Naive thymus-derived CD8-positive, alpha-beta T cell (primary cell): ENCODE measurements at places on chromosomes 4 and X.

DNA sequence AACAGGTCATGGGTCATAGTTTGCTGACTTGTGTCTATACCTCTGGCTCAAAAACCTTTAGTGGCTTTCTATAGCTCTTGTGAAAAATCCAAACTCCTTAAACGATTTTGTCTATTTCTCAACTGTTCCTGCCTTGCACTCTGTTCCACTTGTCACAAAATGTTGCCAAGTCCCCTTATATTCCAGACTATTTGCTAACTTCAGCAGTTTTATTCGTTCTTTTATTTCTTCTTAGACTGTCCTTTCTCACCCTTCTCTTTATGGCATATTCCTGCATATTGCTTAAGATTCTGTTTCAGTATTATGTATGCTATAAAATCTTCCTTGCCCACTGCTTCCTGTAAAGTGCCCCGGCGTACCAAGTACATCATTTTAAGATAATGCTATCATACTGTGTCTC is 80.8 kb downstream of the RAB28 start:
- DNase-seq, result no peak

GRCh38 chr4:173498023-173498422 is 32.0 kb downstream of the HAND2 start:
- no peak for DNase-seq

DNA sequence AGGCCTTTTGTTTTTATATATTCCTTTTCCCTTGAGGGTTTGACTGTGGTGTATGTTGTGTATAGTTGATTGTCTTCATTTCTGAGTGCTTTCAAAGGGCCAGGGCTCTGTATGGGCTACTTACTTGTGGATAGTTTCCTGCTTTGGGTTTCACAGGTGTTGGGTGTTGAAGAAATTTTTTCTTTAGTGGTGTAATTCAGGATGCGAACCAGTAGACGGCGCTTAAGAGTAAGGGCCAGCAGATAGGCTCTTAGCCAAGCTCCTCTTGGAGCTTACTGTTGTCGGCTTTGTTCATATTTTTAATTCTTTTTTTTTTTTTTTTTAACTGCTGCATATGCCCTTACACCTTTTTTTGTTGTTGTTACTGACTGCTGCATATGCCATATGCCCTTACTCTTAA is 276.3 kb upstream of the GALNT7 start:
- DNase-seq, result no peak

DNA sequence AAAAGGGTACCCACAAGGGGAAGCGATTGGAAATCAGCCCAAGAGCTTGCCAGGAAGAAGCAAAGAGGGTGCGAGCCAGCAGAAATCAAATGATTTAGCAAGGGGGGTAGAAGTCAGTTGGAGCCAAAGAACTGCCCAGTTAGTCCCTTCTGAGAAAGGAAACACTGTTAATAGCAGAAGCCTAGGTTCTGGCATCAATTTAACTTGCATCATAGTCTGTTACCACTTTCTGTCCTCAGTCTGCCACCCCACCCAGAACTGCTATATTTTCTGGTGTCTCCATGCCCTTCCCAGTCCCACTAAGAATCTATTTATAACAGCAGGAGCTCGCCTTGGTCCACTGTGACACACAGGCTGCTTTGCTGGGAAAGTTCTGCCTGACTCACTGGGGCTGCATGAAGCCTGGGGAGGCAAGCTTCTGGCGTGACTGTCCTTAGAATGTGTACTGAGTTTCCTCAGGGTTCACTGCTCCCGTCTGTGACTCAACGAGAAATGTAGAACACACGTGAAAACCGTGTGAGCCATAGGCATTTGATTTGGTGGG is 157.8 kb upstream of the TTC29 start:
- DNase-seq, result no peak

GRCh38 chrX:85903692-85904471 is 143.5 kb downstream of the CHM start:
- DNase-seq, result no peak

DNA sequence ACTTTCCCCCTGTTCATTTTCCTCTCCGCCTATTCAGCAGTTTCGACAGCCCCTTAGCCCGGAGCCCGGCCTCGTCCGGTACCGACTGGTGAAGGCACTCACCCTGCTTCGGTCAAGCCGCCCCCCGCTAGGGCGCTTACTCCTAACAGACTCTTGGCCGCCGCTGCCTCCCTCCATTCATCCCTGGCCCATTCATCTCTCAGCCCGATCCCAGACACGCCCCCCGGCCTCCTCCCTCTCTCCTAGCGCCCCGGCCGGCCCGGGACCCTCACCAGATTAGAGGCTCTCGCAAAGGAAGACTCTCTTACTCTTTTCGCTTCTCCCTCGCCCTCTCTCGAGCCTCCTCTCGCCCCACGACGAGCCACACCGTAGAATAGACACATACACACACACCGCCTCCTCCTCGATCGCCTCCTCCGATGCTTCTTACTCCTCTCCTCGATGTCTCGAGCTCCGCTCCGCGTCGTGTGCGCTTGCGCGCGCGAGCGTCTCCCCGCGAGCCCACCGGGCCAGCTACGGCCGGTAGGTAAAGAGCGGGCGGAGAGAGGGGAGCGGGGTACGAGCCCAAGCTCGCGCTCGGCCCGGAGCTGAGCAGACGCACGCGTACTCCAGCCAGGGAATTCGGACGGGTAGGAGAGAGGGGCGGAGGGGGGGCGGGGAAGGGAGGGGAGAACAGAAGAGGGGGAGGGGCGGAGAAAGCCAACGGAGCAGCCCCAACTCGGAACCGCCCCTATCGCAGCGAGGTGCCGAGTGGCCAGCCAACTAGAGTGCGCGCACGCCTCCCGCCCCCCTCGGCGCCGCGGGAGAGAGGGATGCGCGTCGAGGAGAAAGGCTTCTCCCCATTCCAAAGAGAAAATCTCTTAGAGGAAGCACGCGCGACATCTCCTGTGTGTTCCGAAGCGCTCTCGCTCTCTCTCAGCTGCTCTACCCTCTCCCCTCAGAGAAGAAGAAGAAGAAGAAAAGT is at the start of gene WNK3:
TSS of gene WNK3 (minus strand) at position 633 of the 964 bp plus-strand sequence.
- peak; percentile 68 for DNase-seq

DNA sequence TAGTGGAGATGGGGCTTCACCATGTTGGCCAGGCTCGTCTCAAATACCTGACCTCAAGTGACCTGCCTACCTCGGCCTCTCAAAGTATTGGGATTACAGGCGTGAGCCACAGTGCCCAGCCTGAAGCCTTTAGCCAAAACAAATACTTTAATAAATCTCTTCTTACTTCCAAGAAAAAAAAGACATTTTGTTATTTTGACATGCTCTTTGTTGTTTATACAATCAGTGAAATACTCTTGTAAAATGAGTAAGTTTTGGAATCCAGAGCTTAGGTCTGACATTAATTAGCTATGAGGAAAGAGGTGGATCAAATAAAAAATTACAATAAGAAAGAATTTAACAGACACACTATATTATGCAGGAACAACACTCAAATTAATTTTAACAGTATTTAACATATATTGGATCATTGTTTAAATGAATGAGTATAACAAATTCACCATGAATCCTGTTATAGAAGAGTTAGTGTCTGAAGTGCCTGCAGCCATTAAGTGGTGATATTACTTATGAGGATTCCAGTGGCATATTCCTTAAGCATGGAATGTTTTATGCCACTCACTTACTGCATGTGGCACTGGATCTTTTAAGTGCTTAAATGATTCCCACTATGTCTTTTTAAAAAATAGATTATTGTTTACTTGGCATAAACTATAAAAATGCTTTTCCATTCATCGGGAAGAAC is 260.1 kb upstream of the GIMD1 start:
- no peak for DNase-seq

- DNase-seq, result no peak
These were observed 58.7 kb downstream of the UGT2A3 start for GRCh38 chr4:68892861-68893260.

DNA sequence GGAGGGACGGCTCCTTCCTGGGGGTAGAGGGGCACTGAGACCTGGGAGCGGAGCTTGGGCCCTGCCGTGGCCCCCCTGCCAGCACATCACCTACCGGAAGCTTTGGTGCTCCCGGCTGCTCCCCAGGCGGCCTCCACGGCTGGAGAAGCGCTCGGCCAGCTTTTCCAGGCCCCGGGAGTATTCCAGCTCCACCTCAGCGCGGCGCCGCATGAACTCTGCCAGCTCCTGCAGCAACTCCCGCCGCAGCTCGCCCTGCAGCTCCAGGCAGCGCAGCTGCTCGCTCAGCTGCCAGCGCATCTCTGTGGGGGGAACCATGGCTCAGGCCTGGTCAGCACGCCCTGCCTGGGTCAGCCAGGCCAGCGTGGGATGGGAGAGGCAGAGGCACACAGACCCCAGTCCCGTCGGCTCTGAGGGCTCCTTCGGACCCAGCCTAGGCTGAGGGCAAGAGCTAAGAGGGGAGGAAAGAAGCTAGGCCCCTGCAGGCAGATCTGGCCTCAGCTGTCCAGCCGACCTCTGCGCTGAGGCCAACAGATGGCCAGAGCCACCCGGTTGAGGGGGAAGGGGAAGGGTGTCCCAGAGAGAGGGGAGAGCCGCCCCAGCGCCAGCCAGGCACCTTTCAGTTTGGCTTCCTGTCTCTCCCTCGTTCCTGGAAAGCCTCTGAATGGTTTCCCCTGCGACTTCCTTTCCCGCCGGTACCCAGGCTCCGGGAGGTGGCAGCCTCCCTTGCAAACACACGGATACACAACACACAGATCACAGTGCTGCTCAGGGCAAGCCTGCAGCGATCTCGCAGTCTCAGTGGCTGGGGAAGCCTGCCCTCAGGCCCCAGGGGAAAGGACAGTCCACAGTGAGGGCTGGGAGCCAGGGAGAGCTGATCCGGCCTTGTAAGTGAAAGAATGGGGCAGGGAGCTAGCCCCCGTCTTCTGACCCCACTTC is 4.3 kb downstream of the ARHGAP4 start:
- no peak for DNase-seq

- no peak for DNase-seq
These were observed 432.1 kb upstream of the NR3C2 start for GRCh38 chr4:148874331-148874730.

DNA sequence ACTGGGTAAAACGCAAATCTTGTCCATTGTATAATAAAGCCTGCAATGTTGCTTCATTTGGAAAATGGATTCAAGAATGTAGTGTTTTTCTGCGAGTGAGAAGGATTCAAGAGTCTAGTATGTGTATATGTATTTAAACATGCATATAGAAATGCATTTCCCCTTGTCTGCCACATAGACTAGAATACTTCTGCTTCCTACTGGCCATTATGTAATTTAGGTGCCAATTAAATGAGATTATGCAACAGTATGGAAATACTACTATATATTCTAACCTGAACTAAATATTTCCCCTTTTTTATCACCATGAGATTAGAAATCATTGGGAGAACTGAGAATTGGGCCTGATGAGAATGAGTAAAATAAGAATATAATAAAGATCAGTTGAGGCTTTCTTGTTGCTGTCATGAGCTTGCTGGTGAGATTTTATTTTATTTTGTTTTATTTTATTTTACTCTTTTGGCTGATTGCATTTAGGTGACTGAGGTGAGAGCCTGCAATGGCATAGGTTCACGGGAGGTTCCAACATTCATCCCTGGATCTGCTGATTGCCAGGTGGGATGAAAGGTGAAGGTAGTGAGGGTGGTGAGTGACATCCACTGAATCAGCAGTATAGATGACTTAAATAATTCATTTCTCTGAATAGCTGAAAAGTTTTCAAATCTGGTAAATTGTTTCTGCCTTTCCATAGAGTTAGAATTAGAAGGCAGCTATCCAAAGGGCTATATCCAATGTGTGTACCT is 95.6 kb upstream of the SLC4A4 start:
- DNase-seq, result no peak

DNA sequence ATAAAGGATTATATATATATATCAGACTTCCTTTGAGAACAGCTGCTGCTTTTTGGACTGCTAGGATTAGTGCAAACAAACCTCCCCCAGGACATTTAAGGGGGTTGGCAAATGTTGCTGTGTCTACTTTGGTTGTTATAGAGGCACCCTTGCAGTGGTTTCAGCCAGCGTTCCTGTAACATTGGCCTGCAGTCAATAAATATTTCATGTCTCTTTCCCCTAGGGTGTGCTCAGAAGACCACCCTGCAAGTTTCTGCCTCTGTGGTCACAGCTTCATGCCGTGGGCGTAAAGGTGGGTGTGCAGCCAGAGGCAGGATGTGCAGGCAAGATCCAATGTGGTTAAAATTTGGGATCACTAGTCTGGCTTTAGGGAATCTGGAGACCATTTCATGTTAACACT is 28.9 kb downstream of the FGF5 start:
- DNase-seq, result no peak

GRCh38 chr4:137702512-137702911 is 170.2 kb upstream of the PCDH18 start:
- no peak for DNase-seq

- no peak for DNase-seq
These were observed 119.4 kb upstream of the SPIN4 start for GRCh38 chrX:63470506-63470905.

GRCh38 chr4:21226637-21227538 is 526.6 kb downstream of the PACRGL start:
- no peak for DNase-seq

DNA sequence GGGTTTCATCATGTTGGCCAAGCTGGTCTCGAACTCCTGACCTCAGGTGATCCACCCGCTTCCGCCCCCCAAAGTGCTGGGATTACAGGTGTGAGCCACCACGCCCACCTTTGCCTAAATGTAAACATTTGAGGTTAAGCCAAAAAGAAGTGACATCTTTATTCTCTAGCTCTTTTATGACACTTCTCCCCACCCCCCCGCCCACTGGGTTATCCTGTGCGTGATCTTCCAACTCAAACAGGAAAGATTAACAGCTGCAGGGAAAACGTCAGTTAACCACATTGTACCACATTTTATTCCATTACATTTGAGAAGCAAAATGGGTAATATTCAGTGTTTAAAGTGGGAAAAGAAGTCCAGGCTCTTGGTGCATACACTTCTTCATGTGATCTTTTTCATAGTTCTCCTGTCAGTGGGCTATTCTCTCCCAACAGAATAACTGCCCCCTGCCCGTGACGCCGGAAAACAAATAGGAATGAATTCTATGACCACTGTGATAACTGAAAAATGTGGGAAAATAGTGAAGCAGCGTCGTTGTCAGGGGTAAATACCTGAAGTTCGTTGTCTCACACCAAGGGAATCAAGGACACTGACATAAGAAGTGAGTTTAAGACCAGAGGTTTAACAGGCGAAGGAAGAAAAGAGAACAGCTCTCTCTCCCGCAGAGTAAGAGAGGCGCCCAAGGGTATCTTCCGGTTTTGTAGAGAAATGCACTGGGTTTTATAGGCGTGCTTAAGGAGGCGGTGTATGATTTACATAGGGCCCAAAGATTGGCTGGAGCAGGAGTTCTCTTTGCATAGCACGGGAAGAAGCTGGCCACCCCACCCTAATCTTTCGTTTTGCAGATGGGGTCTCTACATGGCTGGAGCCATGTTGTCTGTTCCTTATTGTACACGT is 9.7 kb upstream of the SRD5A3 start:
- DNase-seq, result no peak

GRCh38 chr4:53461244-53461643 is 83.8 kb downstream of the FIP1L1 start:
- no peak for DNase-seq
